ENCODE measurements at places on chromosomes 16 and 17. TPM values are rescaled to one million over a fixed set of nuclear protein-coding genes. Genes with fewer than 3 reads are reported as not detected.

- H3K4me3 ChIP-seq: no peak overlapping the region
- H3K4me1 ChIP-seq: no peaks in the 10 kb centered on the region
- H3K27ac ChIP-seq: no peak overlapping the region
- DNase-seq: no peak
- peaks cover 48% of the 10 kb centered on the region for H3K36me3 ChIP-seq
These were observed 99.9 kb upstream of the ZNF750 start for GRCh38 chr17:82939621-82940135.

Gene NEUROD2
- not detected for total RNA-seq

DNA sequence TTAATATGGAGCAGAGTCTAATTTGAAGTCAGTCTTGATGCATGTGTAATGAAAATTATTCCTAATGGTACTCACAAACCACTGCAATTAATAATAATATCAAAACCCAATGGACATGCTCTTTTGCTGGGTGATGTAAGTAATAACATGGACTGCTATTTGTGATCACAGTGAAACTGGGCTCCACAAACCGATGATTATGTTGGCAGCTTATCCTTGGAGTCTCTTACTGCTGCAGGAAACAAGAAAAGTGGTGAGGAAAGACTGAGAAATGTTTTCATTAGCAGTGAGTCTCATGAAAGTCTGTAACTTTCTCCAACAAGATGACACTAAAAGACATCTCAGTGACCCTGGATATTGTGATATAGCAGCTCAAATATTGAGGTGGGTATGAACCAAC is 45.2 kb downstream of the TMEM100 start:
- H3K27ac ChIP-seq: no peak overlapping the region
- no peak overlapping the region for H3K4me3 ChIP-seq
- no peaks in the 10 kb centered on the region for H3K27me3 ChIP-seq
- H3K36me3 ChIP-seq: no peaks in the 10 kb centered on the region
- DNase-seq: no peak
- H3K4me1 ChIP-seq: no peaks in the 10 kb centered on the region

Gene CACNG5
- total RNA-seq: not detected

Gene PIMREG
- 0.73 TPM for total RNA-seq

- H3K4me3 ChIP-seq: no peak overlapping the region
- H3K27ac ChIP-seq: no peak overlapping the region
- H3K4me1 ChIP-seq: peaks cover 45% of the 10 kb centered on the region
- no peak for DNase-seq
These were observed 2.1 kb downstream of the RAB40C start for GRCh38 chr16:591892-592517.
